ENCODE measurements at places on chromosomes 2 and 18.

- DNase-seq, result no peak
These were observed 32.3 kb downstream of the CCNT2 start for GRCh38 chr2:134950886-134951285.

DNA sequence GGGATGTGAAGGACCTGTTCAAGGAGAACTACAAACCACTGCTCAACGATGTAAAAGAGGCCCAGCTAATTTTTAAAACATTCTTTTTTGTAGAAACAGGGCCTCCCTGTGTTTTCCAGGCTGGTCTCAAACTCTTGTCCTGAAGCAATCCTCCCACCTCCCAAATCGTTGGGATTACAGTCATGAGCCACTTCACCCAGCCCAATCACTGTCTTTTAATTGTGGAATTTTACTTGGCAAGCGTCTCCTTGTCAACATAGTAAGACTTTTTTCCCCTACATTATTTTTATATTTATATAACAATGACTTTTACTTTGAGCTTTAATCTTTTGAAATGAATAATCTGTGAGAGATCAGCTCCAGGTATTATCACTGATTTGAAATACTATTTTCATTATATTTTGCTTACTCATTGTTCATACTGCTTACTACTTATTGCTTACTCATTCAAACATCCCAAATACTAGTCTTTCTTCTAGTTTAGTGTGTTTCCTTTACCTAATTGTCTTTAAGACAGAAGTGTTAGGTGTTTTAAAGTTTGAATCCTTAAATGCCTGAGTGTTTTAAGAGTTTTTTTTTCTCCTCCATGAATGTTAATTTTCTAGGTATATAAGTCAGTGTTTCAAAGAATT, 48.9 kb downstream of the PTPN4 start:
- no peak for DNase-seq

GRCh38 chr2:121136323-121136722, 148.7 kb downstream of the TFCP2L1 start:
- DNase-seq, result no peak

DNA sequence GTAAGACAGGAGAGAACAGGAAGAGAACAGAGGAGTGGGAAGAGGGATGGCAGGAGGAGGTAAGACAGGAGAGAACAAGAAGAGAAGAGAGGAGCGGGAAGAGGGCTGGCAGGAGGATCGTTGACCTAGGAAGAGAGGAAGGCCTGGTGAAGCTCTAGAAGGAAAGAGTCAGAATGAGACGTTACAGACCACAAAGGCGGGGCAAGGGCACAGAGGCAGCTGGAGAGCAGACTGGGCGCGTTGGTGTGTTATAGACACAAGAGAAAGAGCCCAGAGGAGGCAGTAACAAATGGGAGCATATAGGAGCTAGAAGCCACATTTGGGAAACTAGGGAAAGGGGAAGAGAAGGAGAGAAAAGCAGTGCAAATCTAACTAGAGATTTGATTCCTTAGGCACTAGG, 26.6 kb downstream of the PTRHD1 start:
- no peak for DNase-seq

DNA sequence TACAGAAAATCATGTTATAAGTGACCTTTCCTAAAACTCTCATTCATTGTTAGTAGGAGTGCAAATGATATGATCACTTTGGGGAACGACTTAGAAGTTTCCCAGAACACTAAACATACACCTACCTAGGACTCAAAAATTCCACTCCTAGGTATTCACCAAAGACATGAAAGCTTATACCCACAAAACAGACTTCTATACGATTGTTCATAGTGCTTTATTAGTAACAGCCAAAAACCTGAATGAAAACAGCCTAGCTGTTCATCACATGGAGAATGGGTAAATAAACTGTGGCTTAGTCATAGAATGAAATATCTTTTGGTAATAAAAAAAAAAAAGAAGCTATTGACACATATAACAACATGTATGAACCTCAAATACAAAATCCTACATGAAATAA, 8.8 kb downstream of the NOL10 start:
- no peak for DNase-seq

- no peak for DNase-seq
These were observed 328.5 kb downstream of the FIGN start for GRCh38 chr2:163407296-163407695.

GRCh38 chr2:143588746-143589145, 459.5 kb downstream of the ARHGAP15 start:
- DNase-seq, result no peak

DNA sequence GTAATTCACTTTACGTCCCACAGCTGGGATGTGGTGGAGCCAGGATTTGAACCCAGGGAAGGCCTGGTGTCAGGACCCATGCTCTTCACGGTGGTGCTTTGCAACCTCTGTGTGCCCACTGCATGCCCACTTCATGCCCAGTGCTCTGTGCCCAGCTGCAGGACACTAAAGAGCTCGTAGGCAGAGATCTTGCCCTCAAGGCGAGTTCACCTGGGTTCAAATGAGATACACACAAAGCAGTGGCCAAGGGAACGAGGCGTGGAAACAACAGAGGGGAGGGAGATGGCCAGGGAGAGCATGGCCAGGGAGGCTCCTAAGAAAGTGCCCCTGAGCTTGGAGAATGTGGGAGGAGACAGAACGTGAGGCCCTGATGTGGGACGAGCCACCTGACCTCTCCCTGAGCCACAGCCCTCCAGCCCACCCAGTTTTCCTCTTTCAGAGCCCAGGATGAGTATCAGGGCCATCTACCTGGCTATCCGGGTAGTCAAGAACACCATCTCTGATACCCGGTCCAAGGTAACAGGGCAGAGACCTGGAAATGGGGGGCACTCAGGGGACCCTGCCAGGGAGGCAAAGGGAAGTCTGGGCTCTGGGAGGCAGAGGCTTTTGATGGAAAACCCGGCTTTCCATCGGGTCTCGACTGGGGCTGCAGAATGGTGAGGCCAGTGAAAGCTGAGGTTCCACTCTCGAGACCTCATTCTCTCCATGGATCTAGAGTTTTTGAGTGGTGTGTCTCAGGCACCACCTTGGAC, 20.4 kb downstream of the MROH2A start:
- DNase-seq, result no peak

- DNase-seq, result no peak
These were observed 281.6 kb upstream of the STON1 start for GRCh38 chr2:48248251-48248933.

DNA sequence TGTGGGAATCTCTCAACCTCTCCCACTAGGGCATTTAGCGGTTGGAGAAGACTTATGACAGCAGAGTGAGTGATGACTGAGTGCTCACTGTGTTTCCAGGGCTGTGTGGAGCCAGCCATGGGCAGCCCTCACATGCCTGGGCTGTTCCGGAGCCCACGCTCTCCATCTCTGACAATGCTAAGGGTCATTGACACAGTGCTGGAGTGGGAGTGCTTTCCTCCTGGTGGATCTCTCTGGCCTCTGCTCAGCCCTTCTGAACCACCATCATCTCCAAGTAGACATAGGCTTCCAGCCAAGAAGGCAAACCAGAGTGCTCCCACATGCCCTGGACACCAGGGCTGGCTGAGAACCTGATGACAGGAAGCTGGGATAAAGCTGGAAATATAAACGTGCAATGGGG, 33.1 kb upstream of the TWIST2 start:
- no peak for DNase-seq

GRCh38 chr2:54728669-54729120, 5.2 kb downstream of the EML6 start:
- no peak for DNase-seq

DNA sequence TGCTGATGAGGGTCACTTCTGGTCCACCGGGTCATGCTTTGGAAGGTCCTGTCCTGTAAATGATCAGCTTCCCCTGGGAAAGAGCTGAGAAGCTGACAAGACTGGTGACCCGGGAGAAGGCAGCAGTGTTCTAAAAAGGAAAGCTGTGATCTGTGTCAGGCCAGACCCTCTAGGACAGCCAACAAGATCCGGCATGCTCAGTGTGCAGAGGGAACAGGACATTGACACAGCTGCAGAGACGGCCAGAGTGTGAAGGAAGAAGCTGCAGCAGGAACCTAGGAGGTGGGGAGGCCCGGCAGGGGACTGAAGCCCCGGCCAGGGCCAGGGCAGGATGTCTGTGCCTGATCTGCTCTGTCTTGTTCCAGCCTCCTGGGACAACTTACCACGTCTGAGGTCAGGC, 372.7 kb upstream of the ID2 start:
- DNase-seq, result no peak

- no peak for DNase-seq
These were observed 17.2 kb upstream of the IL37 start for GRCh38 chr2:112893752-112894151.

- peak; percentile 10 for DNase-seq
These were observed 62.1 kb downstream of the RND3 start for GRCh38 chr2:150425121-150425955.

GRCh38 chr2:189559579-189560272, 20.9 kb downstream of the SLC40A1 start:
- DNase-seq, result no peak

DNA sequence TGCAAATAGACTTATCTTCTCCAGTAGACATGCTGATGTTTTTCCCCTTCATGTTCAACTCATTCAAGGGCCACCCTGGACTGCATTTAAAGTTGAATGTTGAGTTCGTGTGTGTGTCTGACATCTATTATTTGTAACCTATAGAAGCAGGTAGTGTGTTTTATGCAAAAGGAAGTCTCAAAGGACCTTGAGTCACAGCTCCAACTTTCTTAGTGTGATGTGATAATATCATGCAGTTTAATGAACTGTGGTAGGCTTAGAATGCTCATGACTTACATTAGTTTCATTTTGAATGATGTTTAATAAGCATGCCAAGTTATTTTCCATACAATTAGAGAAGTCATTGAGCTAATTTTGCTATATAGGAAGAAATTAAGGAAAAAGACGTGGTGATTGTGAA, 67.9 kb downstream of the CERS6 start:
- no peak for DNase-seq

DNA sequence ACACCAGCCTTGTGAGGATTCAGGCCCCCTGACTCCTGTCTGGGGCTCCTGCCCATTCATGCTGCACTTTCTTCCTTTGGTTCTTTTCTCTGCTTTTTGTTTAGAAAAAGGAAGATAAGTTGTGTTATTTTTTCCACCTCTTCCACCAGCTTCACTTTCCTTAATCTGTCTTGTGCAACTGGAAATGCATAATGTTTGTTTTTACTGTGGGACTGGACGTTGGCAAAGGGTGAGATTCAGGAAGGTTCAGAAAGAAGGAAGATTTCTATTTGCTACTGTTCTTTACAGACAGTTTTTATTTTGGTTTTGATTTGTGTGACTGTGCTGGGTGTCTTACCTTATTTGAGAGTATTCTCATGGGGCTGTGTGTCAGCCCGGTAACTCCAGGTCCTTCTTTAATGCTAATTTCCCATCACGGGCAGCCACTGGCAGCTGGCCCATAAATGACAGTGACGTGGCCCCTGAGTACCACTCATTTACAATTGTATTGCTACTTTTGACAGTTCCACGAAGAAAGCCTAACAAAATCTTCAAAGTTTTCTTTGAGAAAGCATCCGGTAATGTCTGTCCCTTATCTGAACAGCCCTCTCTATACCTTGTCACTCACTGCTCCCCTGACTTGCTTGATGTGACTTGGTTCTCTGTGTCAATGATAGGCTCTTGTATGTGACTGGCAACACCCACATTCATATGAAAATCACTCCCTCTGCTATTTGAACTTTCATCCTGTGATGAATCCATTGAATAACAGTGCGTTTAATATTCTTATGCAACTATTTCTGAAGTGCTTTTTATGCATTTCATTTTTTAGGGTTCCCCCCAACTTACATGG, 32.7 kb downstream of the RHBDD1 start:
- no peak for DNase-seq

GRCh38 chr2:66689456-66690051, 254.6 kb downstream of the MEIS1 start:
- DNase-seq, result no peak

GRCh38 chr2:52794581-52794980, 973.0 kb upstream of the CHAC2 start:
- no peak for DNase-seq

- peak; percentile 1 for DNase-seq
These were observed 3.1 kb downstream of the PROM2 start for GRCh38 chr2:95277246-95277906.

GRCh38 chr2:159195697-159196096, 90.8 kb downstream of the WDSUB1 start:
- no peak for DNase-seq

GRCh38 chr2:27572439-27572838, 10.4 kb upstream of the ZNF512 start:
- DNase-seq, result no peak

DNA sequence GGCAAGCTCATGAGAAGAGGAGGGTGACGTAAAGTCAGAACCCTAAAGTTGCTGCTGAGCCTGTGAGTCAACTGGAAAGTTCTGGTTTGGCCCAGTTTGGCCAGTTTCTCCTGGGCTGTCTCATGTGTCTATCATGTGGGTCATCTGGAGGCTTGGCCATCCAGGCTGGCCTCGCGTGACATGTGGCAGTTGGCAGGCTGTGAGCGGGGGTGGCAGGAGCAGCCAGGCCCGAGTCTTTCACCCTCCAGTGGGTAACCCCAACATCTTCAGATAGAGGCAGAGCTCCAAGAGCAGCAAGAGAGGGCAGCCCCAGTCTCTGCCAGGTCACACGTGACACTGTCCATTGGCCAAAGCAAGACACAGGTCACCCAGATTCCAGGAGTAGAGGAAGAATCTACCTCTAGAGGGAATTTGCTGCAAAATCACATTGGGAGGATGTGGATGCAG, 51.5 kb downstream of the FHOD3 start:
- DNase-seq, result no peak

DNA sequence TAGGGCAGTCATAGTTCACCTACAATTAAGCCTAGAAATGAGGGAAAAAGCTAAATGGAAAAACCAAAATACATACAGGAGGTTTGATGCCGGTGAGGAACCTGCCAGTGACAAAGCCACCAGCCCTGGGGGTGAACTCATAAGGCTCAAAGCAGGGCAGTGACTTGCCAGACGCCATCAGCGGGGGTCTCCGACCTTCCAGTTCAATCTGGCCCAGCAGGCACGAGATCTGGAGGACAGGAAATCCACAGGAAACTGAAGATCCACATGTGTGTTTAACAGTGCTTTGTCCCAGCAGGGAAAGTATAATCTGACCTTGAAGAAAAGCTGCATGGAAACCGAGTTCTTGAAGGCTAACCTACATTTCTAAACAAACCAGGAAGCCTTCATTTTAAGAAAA, 60.1 kb downstream of the POLR1A start:
- no peak for DNase-seq

DNA sequence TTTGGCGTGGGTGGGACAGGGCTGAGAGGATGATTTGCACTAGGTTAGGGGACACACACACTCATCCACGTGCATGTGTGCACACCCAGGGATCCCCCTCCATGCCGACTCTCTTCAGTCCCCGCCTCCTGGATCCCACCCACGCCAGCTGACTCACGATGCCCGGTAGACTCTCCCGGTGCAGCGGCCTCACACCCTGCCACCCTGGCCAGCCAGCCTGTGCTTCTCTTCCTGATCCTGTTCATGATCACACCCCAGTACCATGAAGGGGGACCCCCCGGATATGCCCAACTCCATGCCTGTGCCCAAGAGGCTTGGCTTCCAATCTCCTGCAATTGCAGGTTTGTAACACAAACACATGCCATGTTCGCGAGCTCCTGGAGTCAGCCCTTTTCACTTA, 157.8 kb upstream of the HDAC4 start:
- DNase-seq, result no peak

Measured in nephron progenitor cell (in vitro differentiated cells).